HS-27A (cell line): ENCODE measurements at places on chromosomes 11 and 22.

DNA sequence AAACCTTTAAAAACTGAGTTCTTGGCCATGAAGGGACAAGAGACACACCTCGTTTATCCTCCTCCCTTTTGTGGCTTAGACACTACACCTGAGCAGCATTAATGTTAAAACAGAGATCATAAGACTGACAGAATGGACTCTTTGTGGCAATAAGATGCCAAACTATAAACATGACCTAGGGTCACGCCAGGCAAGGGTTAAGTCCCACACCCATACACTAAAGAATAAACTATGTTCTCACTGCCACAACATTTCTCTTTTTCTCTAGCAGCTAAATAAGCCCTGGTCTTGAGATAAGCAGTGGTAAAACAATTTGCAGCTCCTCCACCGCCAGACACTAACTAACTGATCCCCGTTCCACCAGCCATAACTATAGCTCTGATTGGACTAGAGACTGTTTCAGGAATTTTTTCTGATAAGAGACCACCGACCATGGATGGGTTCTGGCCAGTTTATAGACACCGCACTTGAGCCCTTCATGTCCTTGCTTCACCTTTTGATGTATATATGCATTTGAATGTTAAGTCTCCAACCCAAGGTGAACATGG lies 4.9 kb upstream of the SLCO2B1 start:
- DNase-seq = no peak

GRCh38 chr11:107651672-107652071 lies 60.2 kb downstream of the SLN start:
- DNase-seq = no peak

DNA sequence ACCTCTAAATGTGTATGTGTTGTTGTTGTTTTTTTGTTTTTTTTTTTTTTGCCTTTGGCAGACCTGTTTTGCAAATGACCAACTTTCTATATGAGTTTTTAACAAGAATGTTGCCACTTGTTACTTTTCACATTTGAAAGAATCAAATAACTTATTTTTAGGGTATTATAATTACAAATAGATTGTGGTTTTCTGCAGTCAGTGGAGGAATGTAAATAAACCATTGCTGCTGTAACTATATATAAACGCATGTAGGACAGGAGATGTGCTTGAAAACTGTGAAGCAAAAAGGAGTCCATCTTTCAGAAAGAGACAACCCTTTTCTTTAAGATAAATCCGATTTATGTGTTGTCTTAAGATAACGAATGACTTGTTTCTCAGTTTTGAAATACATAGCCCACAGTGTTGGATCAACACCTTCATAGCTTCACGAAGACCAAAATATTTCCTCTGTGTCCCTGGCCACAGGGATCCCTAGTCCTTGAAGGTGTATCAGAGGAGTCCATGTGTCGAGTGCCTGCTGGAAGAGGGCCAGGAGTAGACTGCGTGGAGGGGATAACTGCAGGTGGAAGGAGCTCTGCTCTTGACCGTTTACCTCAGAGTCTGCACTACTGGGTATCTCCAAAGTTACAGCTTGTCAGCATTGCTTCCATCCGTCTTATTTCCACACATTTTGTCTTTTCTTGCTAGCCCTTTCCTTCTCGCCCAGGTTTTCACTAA lies 24.7 kb downstream of the TNRC6B start:
- DNase-seq = no peak

DNA sequence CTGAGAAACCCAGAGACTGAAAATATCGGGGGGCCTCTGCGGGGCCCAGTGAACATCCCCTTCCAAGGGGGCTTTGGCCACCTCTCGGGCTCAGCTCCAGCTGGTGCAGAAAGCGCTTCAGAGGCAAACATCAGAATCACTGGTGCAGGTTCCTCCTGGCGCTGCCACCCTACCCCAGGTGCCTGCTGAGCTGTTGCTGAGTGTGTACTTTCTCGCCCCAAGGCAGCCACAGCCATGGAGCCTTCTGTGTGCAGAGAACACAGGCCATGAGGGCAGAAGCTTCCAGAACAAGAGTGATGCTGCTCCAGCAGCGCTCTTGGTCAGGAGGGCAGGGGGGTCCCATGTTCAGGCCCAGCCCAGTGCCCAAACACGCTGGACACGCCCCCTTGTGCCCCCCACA lies 6.3 kb downstream of the DRD4 start:
- no peak for DNase-seq
